Stimulated activated CD4-positive, alpha-beta T cell treated with anti-CD3 and anti-CD28 coated beads, Interleukin-2, amount 100 ng/mL, for 48 hours (primary cell): ENCODE measurements at places on chromosomes 11 and 22.

DNA sequence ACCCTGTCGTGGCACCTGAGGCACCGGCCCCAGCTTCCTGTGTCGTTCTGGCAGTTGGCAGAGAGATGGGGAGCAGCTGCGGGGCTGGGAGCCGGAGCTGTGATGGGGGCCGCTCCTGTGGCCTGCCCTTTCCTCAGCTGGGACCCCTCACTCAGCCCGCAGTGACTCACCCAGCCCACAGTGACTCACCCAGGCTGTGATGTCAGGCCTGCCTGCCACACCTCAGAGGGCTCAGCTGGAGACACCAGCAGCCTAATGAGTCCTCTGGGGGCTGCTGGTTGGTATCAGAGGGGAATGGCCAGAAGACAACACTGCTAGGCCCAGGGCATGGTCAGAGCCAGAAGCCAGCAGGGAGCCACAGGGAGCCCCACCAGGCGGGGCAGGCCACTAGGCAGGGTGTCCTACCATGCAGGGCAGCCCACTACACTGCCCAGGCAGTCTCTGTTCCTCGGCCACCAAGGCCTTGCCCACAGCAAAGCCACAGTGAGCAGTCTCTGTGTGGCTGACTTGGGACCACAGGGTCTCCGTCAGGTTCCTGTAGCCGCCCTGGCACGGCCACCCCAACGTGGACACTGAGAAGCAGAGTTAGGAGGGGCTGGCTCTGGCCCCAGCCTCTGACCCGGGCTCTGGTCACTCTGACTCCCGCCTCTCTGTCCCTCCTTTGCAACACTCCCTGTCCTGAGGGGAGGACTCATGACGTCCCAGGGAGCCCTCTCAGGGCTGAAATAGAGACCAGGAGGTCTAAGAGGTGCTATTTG lies 4.2 kb upstream of the FXYD2 start:
- peak; percentile 70 for DNase-seq

GRCh38 chr11:44811841-44812448 lies 85.2 kb downstream of the TSPAN18 start:
- no peak for DNase-seq

DNA sequence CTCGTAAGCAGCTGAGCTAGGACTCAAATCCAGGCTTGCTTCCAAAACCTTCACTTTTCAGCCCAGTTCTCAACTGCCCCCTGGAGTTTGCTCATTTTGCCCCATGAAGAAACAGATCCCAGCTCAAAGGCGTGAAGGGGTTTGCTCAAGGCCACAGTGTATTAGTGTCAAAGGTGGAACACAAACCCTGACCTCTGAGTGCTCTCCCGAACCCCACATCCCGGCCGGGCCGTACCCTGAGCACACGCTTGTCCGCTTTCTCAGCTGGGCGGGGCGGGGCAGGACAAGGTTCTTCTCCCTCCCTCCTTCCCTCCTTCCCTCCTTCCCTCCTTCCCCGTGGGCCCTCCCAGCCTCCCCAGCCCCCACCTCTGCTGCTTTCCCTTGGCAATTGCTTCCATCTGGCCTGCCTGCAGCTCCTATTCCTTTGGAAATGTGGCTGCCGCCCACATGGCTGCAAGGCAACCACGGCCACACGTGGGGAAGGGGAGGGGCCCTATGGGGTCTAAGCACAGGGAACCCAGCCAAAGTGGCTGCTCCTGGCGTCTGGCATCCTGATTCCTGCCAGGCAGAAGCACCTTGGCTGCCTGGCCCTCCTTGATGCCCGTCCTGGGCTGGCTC lies 4.1 kb downstream of the ST3GAL4 start:
- no peak for DNase-seq

GRCh38 chr22:39188809-39189208 lies 36.3 kb upstream of the CBX7 start:
- no peak for DNase-seq

GRCh38 chr11:134905928-134906327 lies 493.9 kb upstream of the B3GAT1 start:
- no peak for DNase-seq

GRCh38 chr11:15113381-15113780 lies 1.3 kb upstream of the INSC start:
- DNase-seq = no peak

- DNase-seq = no peak
Measured at GRCh38 chr11:73194593-73194992, 23.5 kb upstream of the P2RY2 start.

GRCh38 chr11:45993531-45994001 lies 71.1 kb downstream of the LARGE2 start:
- no peak for DNase-seq

- peak; percentile 48 for DNase-seq
Measured at GRCh38 chr11:61814958-61815789, 1.6 kb downstream of the FADS1 start.

GRCh38 chr22:40498420-40499208 lies 128.2 kb downstream of the SGSM3 start:
- DNase-seq = no peak

DNA sequence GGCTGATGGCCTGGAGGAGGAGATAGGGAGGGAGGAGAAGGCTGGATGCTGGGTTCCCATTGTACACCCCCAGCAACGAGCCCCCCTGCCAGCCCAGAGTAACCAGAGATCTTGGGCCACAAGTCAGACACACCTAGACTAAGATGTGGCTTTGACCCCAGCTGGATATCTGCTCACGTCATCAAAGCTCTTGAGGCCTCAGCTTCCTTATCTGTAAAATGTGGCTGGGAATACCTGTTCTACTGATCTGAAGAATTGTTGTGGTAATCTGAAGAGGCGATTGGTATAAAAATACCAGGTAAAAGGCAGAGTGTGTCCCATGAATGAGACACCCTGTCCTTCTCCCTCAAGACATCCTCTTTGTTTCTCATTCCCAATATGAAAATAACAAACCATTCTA lies 280.0 kb downstream of the ST3GAL4 start:
- no peak for DNase-seq

- DNase-seq = no peak
Measured at GRCh38 chr11:17396598-17397310, 8.3 kb upstream of the KCNJ11 start.

GRCh38 chr22:25478528-25478927 lies 85.9 kb upstream of the GRK3 start:
- no peak for DNase-seq

- no peak for DNase-seq
Measured at GRCh38 chr11:118108513-118108912, 21.8 kb upstream of the SMIM35 start.

GRCh38 chr11:37812281-37812880 lies 1214.3 kb upstream of the RAG2 start:
- no peak for DNase-seq

- DNase-seq = no peak
Measured at GRCh38 chr11:134069426-134070341, 812 bp downstream of the JAM3 start.

- DNase-seq = no peak
Measured at GRCh38 chr11:35820614-35821013, 123.2 kb upstream of the LDLRAD3 start.

DNA sequence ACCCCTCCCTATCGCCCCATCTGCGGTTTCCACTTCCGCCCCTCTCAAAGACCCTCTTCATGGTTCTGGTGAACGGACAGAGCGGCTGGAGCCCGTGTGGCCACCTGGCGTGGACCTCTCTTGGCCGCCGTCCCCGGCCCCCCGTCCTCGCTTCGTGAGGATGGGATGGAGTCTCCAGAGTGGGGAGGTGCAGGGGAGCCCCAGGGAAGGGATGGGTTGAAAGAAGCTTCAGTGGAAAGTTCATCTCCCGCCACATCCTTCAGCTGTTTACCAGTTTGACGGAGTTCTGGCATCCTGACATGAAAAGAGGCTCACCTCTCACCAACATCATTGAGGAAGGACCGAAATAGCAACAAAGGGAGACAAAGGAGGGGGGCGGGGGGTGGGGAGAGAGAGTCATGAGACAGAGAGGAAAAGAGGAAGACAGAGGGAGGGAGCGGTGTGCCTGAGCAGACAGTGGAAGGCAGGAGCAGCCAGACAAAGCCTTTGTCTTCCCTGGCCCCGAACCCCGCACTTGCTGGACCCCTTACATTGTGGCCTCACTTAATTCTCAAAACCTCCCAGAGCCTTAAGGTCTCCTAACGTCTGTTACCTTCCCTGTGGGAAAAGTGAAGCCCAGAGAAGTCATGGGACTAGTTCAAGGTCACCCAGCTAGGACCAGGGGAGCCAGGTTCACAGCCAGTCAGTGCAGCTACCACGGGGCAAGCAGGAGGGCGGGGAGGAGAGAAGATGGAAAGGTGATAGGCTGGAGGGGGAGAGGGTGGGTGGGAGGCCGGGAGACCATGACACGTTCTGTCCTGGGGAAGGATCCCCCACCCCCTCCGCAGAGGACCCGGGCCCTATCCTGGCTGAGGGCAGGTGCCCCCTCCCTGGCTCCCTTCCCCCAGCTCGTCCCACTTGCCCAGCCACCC lies 54.9 kb downstream of the CD6 start:
- DNase-seq = no peak

DNA sequence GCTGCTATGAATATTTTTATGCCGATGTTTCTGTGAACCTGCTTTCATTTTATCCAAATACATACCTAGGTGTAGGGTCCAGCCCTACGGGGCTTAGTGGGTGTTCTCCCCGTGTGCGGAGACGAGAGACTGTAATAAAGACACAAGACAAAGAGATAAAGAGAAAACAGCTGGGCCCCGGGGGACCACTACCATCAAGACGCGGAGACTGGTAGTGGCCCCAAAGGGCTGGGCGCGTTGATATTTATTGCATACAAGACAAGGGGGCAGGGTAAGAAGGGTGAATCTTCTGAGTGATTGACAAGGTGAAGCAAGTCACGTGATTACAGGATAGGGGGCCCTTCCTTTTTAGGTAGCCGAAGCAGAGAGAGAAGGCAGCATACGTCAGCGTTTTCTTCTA lies 920.1 kb downstream of the BRD1 start:
- no peak for DNase-seq

GRCh38 chr22:49306632-49307480 lies 520.8 kb downstream of the BRD1 start:
- no peak for DNase-seq

- DNase-seq = peak; percentile 44
Measured at GRCh38 chr11:32829680-32830412, at the start of gene PRRG4. PRRG4 (plus strand) TSS chr11:32829927; CDS start chr11:32830530, 603 bp downstream.

- DNase-seq = no peak
Measured at GRCh38 chr11:19995145-19995544, 165.1 kb downstream of the DBX1 start.

DNA sequence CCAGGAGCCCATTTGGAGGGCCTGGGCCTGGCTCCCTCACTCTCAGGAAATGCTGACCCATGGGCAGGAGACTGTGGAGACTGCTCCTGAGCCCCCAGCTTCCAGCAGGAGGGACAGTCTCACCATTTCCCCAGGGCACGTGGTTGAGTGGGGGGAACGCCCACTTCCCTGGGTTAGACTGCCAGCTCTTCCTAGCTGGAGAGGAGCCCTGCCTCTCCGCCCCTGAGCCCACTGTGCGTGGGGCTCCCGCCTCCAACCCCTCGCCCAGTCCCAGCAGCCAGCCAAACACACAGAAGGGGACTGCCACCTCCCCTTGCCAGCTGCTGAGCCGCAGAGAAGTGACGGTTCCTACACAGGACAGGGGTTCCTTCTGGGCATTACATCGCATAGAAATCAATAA lies 37.1 kb downstream of the CDKN1C start:
- no peak for DNase-seq

GRCh38 chr11:14309425-14310192 lies 49.4 kb downstream of the RRAS2 start:
- no peak for DNase-seq

- no peak for DNase-seq
Measured at GRCh38 chr11:45745065-45745811, 59.7 kb upstream of the SLC35C1 start.

DNA sequence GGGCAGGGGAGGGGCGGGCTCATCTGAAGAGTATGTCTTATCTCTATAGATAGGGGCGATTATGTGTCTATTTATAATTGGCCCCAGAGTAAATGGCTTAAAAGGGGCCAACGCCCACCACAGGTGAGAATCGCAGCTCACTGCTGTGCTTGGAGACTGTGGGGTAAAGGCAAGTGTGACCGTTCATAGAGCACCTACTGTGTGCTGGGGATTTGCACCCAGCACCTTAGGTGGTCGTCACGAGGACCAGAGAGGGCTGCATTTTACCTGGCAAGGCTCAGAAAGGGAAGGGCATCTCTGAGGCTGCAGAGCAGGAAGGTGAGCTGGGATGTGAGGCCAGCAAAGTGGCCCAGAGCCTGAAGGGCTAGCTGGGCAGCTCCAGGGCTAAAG lies 13.7 kb upstream of the TCF20 start:
- DNase-seq = no peak

- DNase-seq = no peak
Measured at GRCh38 chr11:31805037-31805628, 6.0 kb downstream of the PAX6 start.

- DNase-seq = no peak
Measured at GRCh38 chr11:11668274-11668673, 46.5 kb upstream of the GALNT18 start.

GRCh38 chr22:48224332-48224731 lies 1461.9 kb downstream of the TBC1D22A start:
- no peak for DNase-seq

DNA sequence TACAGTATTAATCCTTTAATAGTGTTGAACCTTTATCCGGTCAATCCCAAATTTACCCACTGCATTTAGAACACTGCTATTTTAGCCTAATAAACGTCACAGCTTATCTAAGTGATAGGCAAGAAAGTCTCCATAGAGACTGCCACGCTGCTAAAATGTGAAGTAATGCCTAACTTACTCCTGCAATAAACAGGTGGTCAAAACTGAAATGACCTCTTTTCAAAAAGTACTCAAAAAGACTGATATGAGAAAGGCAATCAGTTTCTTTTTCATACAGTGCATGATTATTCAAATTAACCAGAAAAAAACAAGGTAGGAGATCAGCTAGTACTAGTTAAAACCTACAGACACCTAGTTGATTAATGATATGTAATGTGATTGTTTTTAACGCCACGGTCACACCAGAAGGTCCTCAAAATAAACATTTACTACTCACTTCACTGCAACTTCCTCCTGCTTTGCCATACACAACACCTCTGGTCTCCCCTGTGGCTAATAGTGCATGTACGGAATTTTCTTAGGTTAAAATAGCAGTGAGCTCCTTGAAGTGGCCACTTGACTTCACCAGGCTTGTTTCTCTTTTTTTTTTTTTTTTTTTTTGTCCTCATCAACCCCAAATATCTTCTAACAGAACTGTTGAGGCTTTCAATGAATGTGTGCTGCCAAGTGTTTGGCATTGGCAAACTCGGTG lies 8.8 kb downstream of the ATP5MG start:
- DNase-seq = no peak

- DNase-seq = no peak
Measured at GRCh38 chr11:114606003-114606801, 10.6 kb upstream of the NXPE4 start.

- no peak for DNase-seq
Measured at GRCh38 chr22:30127749-30128166, 47.5 kb downstream of the HORMAD2 start.

DNA sequence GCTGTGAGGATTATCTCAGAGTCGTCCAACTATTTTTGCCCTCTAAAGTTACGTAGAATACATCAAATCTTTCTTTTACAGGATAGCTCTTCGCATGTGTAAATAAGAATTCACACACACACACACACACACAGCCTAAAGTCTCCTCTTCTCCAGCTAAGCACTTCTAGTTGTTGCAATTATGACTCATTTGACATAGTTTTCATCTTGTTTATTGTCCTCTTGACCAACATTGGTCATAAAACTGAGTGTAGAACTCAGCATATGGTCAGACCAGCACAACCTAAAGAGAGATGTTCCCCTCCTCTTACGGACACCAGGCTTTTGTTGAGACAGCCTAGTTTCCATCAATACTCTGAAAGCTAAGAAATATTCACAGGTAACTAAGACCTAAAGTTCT lies 234.2 kb downstream of the BLID start:
- DNase-seq = no peak
